Activated CD4-positive, alpha-beta T cell treated with anti-CD3 and anti-CD28 coated beads, Interleukin-2, amount 50 U/mL, for 4 hours (primary cell): ENCODE measurements at places on chromosomes 3 and 15.

DNA sequence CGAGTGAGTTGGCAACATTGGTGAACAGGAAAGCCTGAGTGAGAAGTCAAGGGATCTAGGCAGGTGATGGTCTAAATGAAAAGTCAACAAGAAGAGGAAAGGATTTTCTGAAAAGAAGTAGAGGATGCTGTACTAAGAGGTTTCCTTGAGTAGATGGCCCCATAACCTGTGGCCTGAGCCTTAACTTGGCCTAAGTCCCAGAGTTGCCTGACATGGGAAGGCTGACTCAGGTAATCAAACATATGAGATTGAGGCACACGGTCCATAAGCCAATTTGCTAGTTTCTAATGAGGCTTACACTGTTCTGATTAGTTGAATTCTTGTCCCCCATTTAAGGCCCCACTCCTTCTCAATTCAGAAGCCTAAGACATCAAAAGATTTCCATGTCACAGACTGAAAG lies 262.5 kb upstream of the LMCD1 start:
- no peak for DNase-seq

DNA sequence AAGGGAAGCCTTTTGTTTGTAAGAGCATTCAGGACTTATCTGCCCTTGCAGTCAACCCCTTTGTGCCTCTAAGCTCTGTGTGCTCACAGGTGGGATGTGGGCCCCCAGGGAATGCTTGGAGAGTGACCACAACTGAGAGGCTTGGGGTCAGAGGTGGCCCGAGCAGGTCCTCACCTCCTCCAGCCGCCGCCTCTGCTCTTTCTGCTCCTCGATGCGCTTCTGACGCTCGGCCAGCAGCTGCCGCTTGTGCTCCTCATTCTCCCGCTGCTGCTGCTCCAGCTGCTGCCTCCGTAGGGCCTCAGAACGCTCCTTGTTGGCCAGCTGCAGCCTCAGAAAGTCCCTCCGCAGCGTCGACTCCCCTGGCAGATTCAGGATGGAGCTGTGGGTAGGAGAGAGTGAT lies 130.8 kb upstream of the SLC2A2 start:
- no peak for DNase-seq

- no peak for DNase-seq
Observed at GRCh38 chr3:167936019-167936418, 159.7 kb downstream of the GOLIM4 start.

DNA sequence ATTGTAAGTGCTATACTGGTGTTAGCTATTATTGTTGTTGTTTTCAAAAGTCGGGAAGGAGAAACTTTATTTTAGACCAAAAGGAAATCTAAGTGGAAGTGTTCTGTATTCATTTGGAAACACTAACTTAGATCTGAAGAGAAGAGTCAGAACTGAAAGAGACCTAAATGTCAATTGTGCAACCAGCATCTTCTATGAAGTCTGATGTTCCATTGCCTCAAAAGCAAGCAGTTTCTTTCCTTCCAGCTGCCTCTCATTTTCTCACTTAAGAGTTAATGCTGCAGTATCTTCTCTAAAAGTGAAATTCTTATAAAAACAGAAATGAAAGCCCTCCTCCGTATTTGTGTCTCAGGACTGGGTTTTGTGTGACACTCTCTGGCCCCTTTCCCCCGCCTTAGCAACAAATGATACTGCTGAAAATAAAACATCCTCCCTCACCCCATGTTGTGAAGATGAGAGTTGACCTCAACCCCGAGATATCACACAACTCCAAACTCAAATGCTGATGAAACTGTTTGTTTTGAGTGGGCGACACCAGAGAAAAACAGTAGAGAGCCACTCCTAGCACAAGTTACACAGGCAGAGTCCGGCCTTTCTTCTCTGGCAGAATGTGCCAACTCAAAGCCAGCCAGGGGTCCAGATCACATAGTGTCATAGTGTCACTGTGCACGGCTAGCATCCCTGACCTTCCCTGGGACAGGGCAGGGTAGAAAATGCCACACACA lies 48.9 kb downstream of the GLDN start:
- no peak for DNase-seq

GRCh38 chr3:112470788-112471187 lies 28.5 kb downstream of the BTLA start:
- DNase-seq: no peak

GRCh38 chr3:108509263-108509662 lies 1.1 kb downstream of the MYH15 start:
- no peak for DNase-seq

DNA sequence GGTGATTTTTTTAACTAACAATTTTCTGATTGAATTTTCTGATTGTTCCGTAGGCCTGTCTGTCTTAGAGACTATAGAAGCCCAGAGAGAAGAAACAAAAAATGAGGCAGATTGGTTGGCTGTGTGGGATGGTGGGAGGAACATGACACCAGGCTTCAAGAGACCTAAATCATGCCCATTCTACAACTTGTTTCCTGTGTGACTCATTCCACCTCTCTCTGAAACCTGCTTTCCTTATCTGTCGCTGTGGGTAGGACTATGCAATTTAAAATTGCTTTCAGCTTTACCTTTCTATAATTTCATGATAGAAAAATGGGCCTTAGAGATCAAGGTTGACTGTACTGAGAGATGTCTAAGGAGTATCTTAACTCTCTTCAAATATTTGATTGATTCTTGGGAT lies 44.5 kb downstream of the OXNAD1 start:
- DNase-seq: peak; percentile 36

GRCh38 chr15:45174069-45174468 lies 13.7 kb downstream of the SHF start:
- DNase-seq: no peak

- no peak for DNase-seq
Observed at GRCh38 chr3:38574411-38575278, 74.8 kb downstream of the SCN5A start.

GRCh38 chr3:148408667-148409066 lies 289.0 kb upstream of the AGTR1 start:
- no peak for DNase-seq

- DNase-seq: no peak
Observed at GRCh38 chr3:123344175-123344906, 104.5 kb downstream of the ADCY5 start.

GRCh38 chr15:69074843-69075224 lies 60.3 kb downstream of the NOX5 start:
- DNase-seq: no peak
